ENCODE measurements at places on chromosomes 12 and 14.

DNA sequence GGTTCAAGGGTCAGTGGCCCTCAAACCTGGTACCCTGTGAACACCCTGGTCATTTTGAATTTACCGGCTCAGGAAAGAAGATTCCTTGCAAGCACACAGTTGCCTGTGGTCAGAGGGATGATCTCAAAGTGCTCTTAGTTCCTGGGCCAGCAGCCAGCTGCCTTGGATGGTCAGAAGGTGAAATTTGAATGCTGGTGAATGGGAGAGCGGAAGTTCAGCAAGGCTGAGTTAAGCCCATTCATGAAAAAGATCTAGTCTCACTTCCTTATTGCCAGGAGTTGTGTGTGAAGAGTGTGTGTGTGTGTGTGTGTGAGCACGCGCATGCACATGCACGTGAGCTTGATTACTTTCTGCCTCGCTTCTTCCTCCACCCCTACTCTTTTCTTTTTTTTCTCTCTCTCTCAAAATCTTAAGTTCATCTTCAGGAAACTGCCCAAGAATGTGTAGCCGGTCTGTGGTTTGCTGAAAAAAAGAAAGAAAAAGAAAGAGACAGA lies 155.5 kb upstream of the CCND2 start:
- no peak for DNase-seq

DNA sequence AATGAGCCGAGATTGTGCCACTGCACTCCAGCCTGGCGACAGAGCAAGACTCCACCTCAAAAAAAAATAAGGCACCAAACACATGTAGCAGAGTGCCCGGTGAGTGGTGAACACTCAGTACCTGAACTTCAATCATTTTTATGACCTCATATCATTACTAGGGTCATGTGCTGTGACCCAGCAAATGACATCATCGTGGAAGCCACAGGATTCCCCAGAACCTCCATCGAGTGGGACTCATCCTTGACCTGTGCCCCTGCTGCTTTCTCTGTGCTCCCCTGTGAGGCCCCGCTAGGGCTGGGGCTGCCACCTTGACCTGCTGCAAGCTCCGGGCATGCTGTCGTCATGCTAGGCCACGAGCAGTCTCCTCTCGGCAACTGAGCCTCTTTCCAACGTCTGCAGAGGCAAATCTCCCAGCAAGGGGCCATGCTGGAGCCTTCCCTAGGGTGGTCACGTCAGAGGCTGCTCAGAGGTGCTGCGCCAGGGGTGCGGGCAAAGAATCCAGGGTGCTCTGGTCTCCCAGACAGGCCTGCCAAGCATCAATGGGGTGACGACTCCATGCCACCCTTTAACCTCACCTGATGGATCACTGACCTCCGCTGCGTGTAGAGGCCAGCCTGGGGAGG lies 18.5 kb downstream of the GLTP start:
- DNase-seq = no peak

- no peak for DNase-seq
Observed at GRCh38 chr14:22265319-22266141, 323.5 kb downstream of the DAD1 start.

DNA sequence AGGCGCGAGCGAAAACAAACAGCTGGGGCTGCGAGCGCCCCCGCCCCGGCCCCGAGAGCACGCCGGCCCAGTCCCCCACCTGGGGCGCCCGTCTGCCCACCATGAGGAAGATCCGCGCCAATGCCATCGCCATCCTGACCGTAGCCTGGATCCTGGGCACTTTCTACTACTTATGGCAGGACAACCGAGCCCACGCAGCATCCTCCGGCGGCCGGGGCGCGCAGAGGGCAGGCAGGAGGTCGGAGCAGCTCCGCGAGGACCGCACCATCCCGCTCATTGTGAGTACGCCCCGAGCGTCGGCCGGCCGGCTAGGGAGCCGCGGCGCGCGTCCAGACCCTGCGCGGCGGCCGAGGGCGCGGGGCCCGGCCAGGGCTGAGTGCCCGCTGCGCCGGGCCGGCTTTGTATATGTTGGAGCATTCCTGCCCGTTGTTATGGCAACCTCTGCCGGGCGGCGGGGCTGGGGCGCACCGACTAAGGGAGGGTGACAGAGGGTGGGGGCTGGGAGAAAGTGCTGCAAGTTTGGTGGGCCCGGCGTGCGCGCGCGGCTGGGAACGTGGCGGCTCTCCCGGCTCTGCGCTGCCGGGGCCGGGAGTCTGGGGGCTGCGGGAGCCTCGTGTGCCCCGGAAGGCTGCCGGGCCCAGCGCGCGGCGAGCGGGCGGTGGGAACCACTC lies 367 bp downstream of the GALNT16 start:
- DNase-seq = no peak

DNA sequence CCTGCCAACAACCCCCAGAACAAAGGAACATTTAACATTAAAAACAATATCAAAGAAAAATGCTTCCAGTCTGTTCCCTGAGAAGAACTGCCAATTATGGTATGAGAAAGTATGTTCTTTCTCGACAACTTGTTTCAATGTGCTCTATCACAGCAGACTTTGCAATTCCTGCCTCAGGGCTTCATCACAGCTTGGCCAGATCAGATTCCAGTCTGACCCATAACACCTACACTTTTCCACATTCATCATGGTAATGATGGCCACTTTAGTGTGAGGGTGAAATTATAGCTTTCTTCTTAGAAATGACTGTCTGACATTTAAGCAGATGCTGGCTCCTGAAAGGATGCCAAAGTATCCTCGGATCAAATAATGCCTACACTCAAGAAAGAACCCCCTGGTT lies 17.0 kb downstream of the NEK9 start:
- no peak for DNase-seq

GRCh38 chr12:111457071-111457470 lies 51.3 kb downstream of the SH2B3 start:
- no peak for DNase-seq

- DNase-seq = no peak
Observed at GRCh38 chr14:103014466-103015228, 42.7 kb downstream of the CDC42BPB start.

GRCh38 chr14:103544388-103545218 lies 15.6 kb downstream of the TRMT61A start:
- DNase-seq = no peak

GRCh38 chr14:101019990-101020710 lies 116.6 kb upstream of the RTL1 start:
- DNase-seq = no peak

- no peak for DNase-seq
Observed at GRCh38 chr14:105010891-105011291, 10.0 kb downstream of the CDCA4 start.
